AG08395 (cell line): ENCODE measurements at places on chromosomes 16 and 17.

- no peak for DNase-seq
Observed at GRCh38 chr17:9290226-9290613, 268.9 kb downstream of the NTN1 start.

GRCh38 chr17:76688165-76688622 lies 22.6 kb downstream of the MXRA7 start:
- peak; percentile 41 for DNase-seq

DNA sequence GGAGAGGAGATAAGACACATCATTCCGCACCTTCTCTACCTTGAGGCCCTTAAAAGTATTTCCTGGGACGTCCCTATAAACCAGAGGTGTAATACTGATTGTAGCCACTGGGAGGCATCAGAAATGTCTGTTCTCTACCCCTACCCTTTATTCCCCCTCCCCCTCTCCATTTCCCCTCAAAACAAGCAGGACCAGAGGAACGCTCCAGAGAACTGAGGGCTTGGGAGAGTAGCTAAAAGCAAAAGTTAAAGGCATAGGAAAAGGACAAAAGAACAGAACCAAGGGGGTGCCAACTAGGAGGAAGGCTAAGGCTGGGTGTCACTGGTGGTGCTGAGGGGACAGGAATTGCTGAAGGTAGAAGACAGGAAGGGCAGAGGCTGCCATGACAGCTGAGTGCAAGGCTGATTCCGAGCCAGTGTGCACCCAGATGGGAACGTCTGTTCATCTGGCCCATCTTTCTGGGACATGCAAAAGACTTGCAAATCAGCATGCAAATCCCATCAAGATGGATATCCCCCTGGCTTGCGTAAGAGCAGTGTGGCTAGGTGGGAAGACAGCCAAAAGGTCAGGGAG lies 6.7 kb downstream of the CAMTA2 start:
- DNase-seq: peak; percentile 61

DNA sequence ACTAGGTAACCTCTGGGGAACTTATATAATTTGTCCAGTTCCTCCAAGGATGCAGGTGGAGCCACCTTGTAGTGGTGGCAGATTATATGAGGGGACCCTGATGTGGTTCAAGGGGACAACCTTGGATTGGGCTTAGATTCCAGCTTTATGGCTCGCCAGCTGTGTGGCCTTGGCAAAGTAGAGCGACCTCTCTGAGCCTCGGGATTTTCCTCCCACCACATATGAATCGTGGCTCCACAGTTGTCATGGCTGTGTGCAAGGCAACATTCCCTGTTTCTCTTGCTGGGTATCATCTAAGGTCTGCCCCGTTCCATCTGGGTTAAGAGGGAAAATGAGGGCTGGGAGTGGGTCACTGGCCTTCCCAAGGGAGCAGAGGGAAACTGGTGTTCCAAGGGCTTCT lies 104.6 kb downstream of the RAB11FIP4 start:
- DNase-seq: no peak
